ENCODE measurements at places on chromosomes 7 and 10. TPM values are rescaled to one million over a fixed set of nuclear protein-coding genes. Genes with fewer than 3 reads are reported as not detected.

DNA sequence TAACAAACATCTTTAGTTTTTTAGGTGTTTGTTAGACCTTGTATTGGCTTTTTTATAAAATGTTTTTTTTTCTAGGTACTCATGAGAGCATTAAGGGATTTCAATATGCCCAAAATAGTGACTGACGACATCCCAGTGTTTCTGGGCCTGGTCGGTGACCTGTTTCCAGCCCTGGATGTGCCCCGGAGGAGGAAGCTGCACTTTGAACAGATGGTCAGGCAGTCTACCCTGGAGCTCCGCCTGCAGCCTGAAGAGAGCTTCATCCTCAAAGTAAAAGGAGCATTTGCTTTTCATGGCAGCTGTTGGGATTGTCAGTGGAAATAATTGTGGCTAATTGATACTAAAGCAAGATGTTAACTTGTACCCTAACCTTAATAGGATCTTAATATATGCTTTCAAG lies 161.5 kb downstream of the DNAH11 start:
- no peak overlapping the region for H3K27ac ChIP-seq
- DNase-seq, result no peak
- H3K27me3 ChIP-seq, result no peaks in the 10 kb centered on the region
- no peaks in the 10 kb centered on the region for H3K36me3 ChIP-seq

GRCh38 chr10:10892290-10892875 lies 125.3 kb upstream of the CELF2 start:
- H3K4me1 ChIP-seq, result no peaks in the 10 kb centered on the region
- no peaks in the 10 kb centered on the region for H3K36me3 ChIP-seq
- no peak overlapping the region for H3K4me3 ChIP-seq
- H3K27ac ChIP-seq, result no peak overlapping the region
- H3K27me3 ChIP-seq, result no peaks in the 10 kb centered on the region

DNA sequence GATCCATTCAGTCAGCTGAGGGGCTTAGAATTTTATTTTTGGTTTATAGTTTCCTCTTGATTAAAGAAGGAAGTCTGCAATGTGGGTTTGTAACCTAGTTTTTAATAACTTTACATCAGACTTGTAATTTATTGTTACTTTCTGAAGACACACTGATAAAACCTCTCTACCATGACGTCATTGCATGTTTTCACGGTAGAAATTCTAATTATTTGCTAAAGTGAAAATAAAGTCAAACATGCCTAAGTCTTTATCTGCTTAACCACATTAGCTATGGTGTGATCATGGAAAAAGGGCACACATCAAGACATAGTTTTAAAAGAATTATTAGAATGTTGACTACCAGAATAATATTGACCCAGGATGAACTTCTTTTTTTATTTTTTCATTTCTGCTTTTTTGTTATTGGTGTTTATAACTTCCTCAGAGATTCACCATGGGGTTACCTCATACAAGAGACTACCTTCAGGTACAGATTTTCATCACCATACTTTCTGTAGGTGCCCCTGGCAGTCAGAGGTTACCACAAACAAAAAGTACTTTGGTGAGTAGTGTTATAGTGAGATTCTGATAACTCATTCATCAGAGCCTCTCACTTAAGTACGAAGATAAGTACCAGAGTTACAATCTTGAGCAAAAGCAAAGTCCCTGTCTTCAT lies 7.0 kb upstream of the PANK1 start:
- H3K27ac ChIP-seq, result 0 out of 2 replicates have a peak overlapping the region, but pooled peaks have one; percentile 38
- H3K4me1 ChIP-seq, result peaks cover 31% of the 10 kb centered on the region
- H3K4me3 ChIP-seq, result no peak overlapping the region
- H3K36me3 ChIP-seq, result peaks cover 41% of the 10 kb centered on the region

DNA sequence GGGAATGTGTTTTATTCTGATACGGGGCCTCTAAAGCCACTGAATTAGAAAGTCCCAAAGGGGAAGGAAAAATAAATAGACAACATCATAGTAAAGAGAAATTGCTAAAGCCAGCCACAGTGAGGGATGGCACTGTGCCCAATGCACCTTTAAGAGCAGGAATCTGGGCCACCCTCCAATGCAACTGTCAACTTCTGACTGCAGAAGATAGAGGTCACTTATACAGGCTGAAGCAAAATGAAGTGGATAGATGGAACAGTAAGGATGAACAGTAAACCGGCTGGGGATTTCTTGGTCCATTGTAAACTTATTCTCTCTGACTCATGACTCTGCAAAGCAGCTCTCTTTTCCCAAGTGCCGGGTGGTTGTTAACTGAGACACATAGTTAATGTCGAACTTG lies 54.0 kb upstream of the KCNIP2 start:
- DNase-seq, result no peak
- H3K27me3 ChIP-seq, result no peaks in the 10 kb centered on the region
- H3K36me3 ChIP-seq, result no peaks in the 10 kb centered on the region
- H3K27ac ChIP-seq, result no peak overlapping the region
- peaks cover 26% of the 10 kb centered on the region for H3K4me1 ChIP-seq

Gene FAM25C
- total RNA-seq, result not detected

DNA sequence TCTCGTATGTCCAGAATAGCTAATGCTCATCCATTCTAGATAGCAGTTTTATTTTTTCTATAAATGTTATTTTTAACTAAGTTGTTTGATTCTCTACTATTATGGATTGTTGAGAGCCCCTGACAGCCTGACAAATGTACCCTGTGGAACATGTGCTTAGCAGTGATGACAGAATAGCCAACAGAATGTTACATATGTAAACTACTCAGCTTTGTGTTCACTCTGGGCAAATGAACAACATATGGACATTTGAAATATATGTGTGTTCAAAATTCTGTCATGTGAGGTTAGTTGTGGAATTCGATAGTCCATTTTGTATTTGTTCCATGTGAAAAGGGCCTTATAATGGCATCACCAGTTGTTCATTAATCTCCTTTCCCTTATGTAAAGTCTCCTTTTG lies 199.7 kb downstream of the EXOC4 start:
- no peak for DNase-seq
- H3K27me3 ChIP-seq, result no peaks in the 10 kb centered on the region
- no peak overlapping the region for H3K27ac ChIP-seq
- no peaks in the 10 kb centered on the region for H3K4me1 ChIP-seq
- no peak overlapping the region for H3K4me3 ChIP-seq
- no peaks in the 10 kb centered on the region for H3K36me3 ChIP-seq

DNA sequence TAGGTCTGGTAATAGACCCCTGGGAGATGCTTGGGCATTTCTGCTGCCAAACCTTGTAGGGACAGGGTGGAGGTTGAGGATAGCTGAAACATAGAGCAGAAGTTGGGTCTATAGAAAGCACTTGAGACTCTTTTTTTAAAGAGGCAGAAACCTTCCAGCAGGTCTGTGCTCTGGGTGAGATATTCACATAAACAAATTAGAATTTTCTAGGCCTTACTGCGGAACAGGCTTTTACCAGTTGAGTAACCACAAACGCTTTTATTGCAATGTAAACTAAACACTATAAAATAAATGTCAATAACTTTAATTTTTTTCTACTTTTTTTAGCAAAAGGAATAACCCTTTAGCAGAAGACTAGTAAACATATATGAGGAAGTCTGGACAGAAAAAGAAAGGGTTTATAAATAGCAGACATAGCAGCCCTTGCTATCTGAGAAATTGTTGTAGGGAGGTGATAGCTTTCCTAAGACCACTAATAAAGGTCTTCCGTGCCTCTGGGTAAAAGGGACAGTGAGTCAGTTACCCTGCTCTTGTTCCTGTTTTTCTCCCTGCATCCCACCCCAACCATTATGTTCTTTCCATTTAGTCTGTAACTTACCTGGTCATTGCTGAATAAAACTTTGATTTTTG lies 38.7 kb downstream of the CACNB2 start:
- no peaks in the 10 kb centered on the region for H3K27me3 ChIP-seq
- H3K4me1 ChIP-seq, result 0 out of 2 replicates have a peak, but pooled peaks cover 2% of the 10 kb centered on the region
- 0 out of 2 replicates have a peak, but pooled peaks cover 4% of the 10 kb centered on the region for H3K36me3 ChIP-seq
- H3K27ac ChIP-seq, result no peak overlapping the region

GRCh38 chr7:151236406-151236805 lies 4.1 kb downstream of the CHPF2 start:
- no peaks in the 10 kb centered on the region for H3K27me3 ChIP-seq
- H3K27ac ChIP-seq, result no peak overlapping the region
- DNase-seq, result no peak
- no peak overlapping the region for H3K4me3 ChIP-seq

Gene PSPH
- 49.2 TPM for total RNA-seq

Gene WDFY4
- 0.25 TPM for total RNA-seq

GRCh38 chr7:153504288-153505075 lies 547.7 kb upstream of the DPP6 start:
- no peak overlapping the region for H3K27ac ChIP-seq
- peaks cover 64% of the 10 kb centered on the region for H3K36me3 ChIP-seq
- peaks cover 13% of the 10 kb centered on the region for H3K27me3 ChIP-seq
- no peak overlapping the region for H3K4me3 ChIP-seq

- no peaks in the 10 kb centered on the region for H3K27me3 ChIP-seq
- H3K4me1 ChIP-seq, result peaks cover 16% of the 10 kb centered on the region
- no peak for DNase-seq
- H3K27ac ChIP-seq, result peak overlapping the region; percentile 23
Measured at GRCh38 chr7:134899729-134900128, 86.6 kb upstream of the AGBL3 start.

- peaks cover 45% of the 10 kb centered on the region for H3K4me1 ChIP-seq
- H3K27me3 ChIP-seq, result no peaks in the 10 kb centered on the region
- no peak overlapping the region for H3K27ac ChIP-seq
- H3K36me3 ChIP-seq, result no peaks in the 10 kb centered on the region
- no peak for DNase-seq
Measured at GRCh38 chr10:116891208-116891607, 41.9 kb downstream of the ENO4 start.

- no peak overlapping the region for H3K27ac ChIP-seq
- peaks cover 3% of the 10 kb centered on the region for H3K4me1 ChIP-seq
- no peaks in the 10 kb centered on the region for H3K36me3 ChIP-seq
- H3K4me3 ChIP-seq, result no peak overlapping the region
- no peak for DNase-seq
Measured at GRCh38 chr7:18330548-18330947, 165.0 kb upstream of the HDAC9 start.

GRCh38 chr7:92699560-92699959 lies 109.4 kb upstream of the FAM133B start:
- H3K4me1 ChIP-seq, result peaks cover 38% of the 10 kb centered on the region
- H3K36me3 ChIP-seq, result 0 out of 2 replicates have a peak, but pooled peaks cover 3% of the 10 kb centered on the region
- no peak overlapping the region for H3K27ac ChIP-seq
- H3K4me3 ChIP-seq, result no peak overlapping the region
- no peaks in the 10 kb centered on the region for H3K27me3 ChIP-seq

DNA sequence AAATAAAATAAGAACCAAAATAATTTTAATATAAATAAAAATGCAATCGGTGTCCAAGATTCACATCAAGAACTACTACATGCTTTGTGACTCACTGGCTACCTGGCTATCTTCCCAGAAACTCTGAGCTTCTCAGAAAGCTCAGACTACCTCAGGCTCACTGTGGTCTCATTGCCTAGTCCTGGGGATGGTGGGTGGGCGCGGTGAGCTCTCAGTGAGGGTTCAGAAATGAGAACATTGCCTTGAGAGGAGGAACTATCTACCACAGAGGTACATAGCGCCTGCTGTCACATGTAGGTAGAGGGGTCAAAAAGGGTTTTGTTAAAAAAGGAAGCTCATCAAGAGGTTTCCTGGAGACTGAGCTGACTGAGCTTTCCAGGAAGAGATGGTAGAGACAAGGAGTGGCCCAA lies 108.0 kb downstream of the WDFY4 start:
- no peak for DNase-seq
- H3K4me3 ChIP-seq, result no peak overlapping the region
- no peak overlapping the region for H3K27ac ChIP-seq
- no peaks in the 10 kb centered on the region for H3K36me3 ChIP-seq

Gene GBX1
- total RNA-seq, result 0.27 TPM

DNA sequence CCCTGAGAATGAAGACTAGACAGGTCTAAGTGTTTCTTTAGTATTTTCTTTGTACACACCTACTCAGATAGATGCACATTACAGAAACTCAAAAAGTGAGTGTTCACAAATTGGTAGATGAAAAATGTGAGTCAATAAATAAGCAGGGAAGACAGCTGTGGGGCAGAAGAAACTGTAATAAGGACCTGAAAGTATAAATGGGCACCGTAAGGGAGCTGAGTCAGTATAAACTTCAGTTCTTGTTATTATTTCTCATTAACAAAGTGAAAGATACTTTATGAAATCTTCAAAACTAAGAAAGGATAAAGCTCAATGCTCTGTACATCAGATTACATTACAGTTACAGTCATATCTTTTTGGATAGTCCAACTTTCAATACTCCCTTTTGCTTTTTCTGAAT lies 2.5 kb downstream of the MTPN start:
- H3K27me3 ChIP-seq, result peaks cover 7% of the 10 kb centered on the region
- H3K36me3 ChIP-seq, result no peaks in the 10 kb centered on the region
- no peak for DNase-seq
- peaks cover 11% of the 10 kb centered on the region for H3K4me1 ChIP-seq

Gene AKR1C8
- not detected for total RNA-seq

Gene CRPPA
- total RNA-seq, result 0.66 TPM

- H3K27ac ChIP-seq, result no peak overlapping the region
- H3K4me3 ChIP-seq, result no peak overlapping the region
- no peaks in the 10 kb centered on the region for H3K27me3 ChIP-seq
- no peak for DNase-seq
- H3K36me3 ChIP-seq, result no peaks in the 10 kb centered on the region
Measured at GRCh38 chr7:11540271-11540761, 291.7 kb downstream of the THSD7A start.

Measured in WTC11 (cell line).